ENCODE measurements at places on chromosomes 4 and X. TPM values are rescaled to one million over a fixed set of nuclear protein-coding genes. Genes with fewer than 3 reads are reported as not detected.

The RAB39B gene
- total RNA-seq = 11.1 TPM

The OTC gene
- not detected for total RNA-seq

The XAGE1A gene
- not detected for total RNA-seq

The PABPC1L2B gene
- total RNA-seq = 0.19 TPM

The SPATA4 gene
- total RNA-seq = not detected

The PRKG2 gene
- 3.0 TPM for total RNA-seq

The NLRP2B gene
- total RNA-seq = not detected

DNA sequence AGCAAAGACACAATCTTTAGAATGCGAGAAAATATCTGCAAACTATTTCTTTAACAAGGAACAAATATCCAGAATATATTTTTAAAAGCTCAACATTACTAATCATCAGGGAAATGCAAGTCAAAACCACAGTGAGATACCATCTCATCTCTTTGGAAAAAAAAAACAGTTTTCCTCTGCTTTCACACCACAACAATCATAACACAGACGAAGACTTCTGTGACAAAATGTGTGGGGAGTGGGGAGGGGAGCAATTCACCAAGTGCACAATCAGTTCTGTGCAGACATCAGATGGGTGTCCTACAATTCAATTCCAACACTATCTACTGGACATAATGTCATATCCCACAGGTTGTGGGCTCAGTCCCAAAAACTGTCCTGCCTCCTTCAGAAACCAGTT, 293.2 kb upstream of the SLC7A11 start:
- no peak for DNase-seq

GRCh38 chr4:11428231-11428898, at the start of gene HS3ST1:
Gene HS3ST1, minus strand, starts transcription at chr4:11428894. Its CDS starts 28,889 bp downstream, at chr4:11400005.
- DNase-seq = peak; percentile 47

DNA sequence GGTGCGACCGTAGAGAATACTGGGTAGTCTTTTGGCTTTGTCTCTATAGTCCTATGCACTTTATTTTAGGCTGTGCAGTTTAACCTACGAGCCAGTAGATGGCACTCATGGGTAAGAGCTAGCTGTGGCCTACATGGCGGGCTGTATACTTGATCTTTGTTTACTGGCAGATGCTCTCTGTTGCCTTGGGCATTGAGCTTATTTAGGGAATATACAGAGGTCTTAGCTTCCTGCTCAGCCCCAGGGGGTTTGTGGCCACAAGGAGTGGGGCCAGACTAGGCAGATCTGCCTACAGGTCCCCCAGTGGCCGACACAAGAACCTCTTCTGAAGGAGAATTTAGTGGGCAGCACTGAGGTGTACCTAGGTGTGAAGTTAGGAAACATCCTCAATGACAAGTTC, 227.6 kb upstream of the HDX start:
- peak; percentile 67 for DNase-seq

GRCh38 chr4:723751-724530, 18.3 kb downstream of the PCGF3 start:
- no peak for DNase-seq

GRCh38 chr4:70849291-70849690, 9.6 kb upstream of the GRSF1 start:
- no peak for DNase-seq

GRCh38 chr4:37825968-37826294, 555 bp upstream of the PGM2 start:
- DNase-seq = peak; percentile 37

- DNase-seq = peak; percentile 50
These were observed 66.2 kb downstream of the FHIP1A start for GRCh38 chr4:151475035-151475714.

GRCh38 chr4:13970349-13970748, 342.8 kb upstream of the BOD1L1 start:
- no peak for DNase-seq

GRCh38 chr4:79402332-79402851, 5.6 kb downstream of the GK2 start:
- DNase-seq = peak; percentile 7

- no peak for DNase-seq
These were observed 44.1 kb upstream of the NEUROG2 start for GRCh38 chr4:112560084-112560483.

GRCh38 chr4:163165217-163166017, 1.3 kb downstream of the NAF1 start:
- DNase-seq = no peak

- DNase-seq = no peak
These were observed 78.1 kb downstream of the GALNT7 start for GRCh38 chr4:173246719-173247118.
